ENCODE measurements at places on chromosomes 3 and 15.
A peak's percentile ranks its signal among the peaks of the same experiment; 100 is the strongest.

DNA sequence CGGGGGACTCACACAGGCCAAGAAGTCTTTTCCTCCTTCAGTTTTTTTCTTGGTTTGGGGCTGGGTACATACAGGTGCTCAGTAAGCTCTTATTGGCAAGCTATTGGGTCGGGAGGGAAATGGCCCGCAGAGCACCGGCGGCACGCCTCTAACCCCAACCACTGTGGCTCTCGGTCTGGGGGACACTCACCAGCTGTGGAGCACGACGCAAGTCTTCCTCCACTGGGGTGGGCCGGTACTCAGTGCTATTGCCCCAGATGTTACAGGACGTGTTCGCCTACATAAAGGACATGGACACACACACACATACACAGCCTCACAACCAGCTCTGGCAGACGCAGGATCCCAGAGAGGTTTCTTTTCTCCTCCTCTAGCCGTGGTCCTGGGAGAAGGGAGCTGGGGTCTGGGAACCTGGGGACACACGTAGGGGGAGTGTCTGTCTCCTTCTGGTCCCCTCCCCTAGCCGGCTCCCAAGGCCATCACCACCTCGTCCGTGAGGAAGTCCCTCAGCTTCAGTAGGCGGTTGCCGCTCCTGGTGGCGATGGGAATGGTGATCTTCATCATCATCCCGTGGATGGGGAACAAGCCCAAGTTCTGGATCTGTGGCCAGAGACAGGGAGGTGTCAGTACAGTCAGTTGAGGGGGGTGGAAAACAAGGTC, 33.4 kb downstream of the FEM1B start:
- no peak for DNase-seq

DNA sequence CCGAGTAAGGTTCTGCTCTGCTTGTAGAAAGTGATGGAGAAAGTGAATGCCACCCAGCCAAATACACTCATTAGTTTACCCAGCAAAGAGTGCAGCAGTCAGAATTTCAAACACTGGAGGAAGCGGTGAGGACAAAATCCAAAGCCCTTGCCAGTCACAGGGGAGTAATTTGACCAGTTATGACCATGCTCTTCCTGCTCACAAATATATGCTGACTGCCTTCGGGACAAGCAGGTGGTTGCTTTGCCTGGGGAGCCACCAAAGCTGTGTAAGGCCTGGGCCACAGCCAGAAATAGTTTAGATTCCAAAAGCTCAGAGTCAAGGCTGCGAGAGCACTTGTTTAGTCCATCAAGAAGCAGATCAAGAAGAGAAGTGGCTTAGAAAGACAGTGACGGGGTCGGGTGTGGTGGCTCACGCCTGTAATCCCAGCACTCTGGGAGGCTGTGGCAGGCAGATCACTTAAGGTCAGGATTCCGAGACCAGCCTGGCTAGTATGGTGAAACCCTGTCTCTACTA, 51.0 kb upstream of the ATP13A3 start:
- no peak for DNase-seq

DNA sequence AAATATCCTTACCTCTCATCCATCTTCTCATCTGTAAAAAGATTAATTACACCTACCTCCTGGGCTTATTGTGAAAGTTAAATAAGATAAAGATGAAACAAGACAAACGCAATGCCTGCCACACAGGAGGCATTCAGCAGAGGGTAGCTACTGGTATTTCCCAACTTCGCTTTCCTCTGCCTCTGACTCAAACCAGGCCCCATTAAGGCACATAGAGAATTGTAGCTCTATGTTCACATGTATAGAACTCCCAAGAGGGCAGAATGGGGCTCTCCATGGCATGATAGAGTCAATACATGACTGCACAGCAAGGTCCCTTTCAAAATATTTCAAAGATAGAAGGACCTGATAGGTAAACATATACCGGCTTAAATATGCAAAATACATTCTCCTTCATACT, 1.4 kb downstream of the LYSMD2 start:
- DNase-seq: no peak

DNA sequence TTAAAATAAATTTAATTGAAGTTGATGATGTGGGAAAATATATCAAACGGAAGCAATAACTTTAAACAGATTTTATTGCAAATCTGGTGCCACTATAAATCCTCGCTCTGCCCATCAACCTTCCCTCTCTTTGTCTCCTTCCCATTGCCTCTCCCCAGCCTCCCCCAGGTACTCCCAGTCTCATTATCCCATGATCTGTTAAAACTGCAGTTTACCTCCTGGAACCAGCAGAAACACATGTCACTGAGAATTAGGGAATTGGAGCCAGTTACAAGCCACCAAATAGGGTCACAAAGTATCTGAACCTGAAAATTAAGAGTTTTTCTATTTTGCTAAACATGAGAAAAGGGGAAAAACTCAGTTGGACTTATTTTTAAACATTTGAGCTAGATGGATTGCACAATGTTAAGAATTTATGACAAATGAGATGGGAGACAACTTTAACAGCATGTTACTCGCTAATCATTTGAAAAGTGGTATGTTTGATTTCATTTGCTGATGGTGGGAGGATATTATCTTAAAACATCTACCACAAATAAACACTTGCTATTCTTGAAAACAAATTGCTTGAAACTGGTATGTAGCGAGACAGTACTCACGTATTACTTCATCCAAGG, 2.4 kb downstream of the PLCH1 start:
- no peak for DNase-seq

DNA sequence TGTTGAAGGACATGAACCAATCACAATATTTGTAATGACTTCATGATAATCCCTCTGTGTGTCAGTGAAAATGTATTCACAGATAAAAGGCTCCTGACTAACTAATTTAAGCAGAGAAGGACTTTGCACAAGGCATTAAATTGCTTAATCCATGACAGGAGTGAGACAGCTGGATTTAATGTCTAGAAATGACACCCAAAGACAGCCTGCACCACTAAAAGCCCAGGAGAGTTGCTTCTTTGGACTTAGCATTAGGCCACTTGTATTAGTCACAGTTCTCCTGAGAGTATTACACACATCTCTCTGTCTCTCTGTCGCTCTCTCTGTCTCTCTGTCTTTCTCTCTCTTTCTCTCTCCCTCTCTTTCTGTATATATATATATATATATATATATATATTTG, 180.4 kb downstream of the GOLGA8K start:
- no peak for DNase-seq

DNA sequence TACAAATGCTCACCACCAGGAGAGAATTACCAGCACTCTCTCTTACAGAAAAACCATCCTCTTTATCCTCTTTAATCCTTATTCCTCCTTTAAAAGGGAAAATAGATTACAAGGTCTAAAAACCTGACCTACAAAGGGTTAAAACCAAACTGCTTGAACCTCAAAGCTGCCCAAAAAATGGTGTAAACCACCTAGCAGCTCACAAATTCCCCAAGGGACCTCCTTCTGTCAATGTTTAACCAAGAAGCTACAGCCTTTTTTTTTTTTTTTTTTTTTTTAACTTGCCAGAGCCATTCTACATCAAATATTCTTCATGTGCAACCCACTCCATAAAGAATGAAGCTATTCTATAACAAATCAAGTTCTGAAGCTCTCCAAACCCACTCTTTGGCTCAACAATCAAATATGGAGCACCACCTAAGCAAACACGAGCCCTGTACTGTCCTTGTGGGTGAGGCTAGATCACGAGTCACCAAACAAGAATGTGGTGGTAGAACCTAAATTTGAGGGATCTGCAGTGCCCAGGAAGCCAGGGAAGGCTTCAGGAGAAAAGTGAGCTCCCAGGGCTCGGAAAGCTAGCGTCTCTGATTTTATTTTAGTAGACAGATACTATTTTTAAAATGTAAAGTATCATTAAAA, 20.1 kb downstream of the OSBPL10 start:
- no peak for DNase-seq

DNA sequence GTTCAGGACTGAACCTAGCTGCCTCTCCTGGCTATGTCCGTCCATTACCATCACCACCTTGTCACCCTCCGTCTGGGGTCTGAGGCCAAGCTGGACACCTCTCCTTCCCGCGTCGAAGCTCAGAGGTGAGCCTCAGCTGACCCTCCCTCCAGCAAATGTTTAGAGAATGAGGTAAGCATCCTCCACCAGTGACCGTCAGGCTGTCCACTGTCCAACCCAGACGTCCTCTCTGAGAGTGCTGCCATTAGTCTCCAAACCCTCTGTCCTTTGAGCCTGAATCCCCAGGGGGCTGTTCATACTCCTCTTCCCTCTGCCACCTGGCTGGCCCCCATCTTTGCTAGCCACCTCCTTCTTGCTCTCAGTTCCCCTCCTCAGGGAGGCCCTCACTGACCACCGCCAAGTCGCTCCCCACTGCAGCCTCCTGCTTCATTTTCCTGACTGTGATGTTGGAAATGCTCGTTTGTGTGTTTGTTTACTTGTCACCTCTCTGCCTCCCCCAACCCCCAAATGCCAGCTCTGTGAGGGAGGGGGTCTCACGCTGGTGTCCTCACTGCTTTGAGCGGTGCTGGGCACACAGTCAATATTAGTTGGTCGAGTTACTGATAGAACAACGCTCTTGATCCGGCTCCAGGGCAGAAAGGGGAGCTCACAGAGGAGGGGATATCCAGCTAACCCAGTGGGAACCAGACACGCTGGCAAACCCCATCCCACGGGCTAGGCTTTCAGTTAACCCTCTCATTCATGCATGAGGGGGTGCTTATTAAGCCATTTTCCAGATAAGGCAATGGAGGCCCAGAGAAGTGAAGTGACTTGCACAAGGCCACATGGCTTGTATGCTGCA, 64.9 kb downstream of the IQSEC1 start:
- DNase-seq: peak; percentile 55

DNA sequence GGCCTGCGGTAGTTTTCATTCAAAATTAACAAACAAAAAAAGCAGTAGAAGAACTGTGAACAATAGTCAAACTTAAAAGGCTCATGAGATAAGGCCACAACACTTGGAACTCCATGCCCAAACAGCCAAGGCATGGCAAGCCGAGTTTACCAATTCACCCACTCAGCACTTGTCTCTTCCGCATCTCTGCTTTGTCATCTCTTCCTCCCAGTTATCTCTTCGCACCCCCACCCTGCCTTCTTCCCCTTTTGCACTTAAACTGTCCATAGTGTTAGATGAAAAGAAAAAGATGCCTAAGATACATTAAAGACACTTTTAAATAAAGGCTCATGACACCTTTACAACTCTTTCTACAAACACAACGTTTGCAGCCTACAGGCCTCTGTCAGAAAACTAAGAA, 11.1 kb downstream of the TLE3 start:
- DNase-seq: no peak

DNA sequence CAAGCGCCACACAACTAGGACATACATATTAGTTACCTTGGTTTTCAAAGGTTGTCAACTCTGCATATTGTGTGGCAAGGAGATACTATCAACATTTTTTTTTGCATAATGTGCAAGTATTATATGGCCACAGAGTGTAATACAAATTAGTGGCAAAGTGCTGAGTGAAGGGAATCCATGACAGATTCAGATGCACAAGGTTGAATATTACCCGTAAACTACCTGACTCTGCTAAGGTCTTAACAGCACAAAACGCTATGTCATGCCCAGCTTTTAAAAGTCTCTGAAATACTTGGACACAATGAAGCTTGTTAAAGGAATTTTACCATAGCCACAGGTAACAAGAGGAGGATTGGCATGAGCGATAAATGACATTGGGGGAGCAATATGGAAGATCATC, 79.0 kb downstream of the SATB1 start:
- DNase-seq: no peak

GRCh38 chr3:78838362-78838761, 929.4 kb downstream of the ROBO1 start:
- DNase-seq: no peak

DNA sequence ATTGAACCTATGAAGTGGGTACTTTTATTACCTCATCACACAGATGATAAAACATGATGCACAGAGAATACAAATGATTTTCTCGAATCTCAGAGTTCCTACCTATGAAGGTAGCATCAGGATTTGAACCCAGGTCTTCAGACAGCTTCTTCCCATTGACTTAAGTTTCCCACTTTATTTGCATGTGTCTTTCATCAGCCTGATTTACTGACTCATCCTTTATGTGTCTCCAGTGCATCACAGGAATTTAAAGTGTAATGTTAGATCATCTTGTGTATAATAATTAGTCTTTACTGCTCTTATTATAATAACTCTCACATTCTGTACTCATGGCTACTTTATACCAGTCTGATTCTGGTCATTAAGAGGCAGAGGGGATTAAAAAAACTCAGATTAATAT, 449.4 kb upstream of the SUCLG2 start:
- DNase-seq: no peak

- no peak for DNase-seq
These were observed 24.7 kb downstream of the MINDY2 start for GRCh38 chr15:58795825-58796224.

- DNase-seq: no peak
These were observed 736.8 kb downstream of the DIPK2A start for GRCh38 chr3:144708437-144708836.

Data from cardiac septum (tissue), 1 donor.